Myocyte (in vitro differentiated cells): ENCODE measurements at places on chromosomes 6 and 20. TPM values are rescaled to one million over a fixed set of nuclear protein-coding genes. Genes with fewer than 3 reads are reported as not detected.
A peak's percentile ranks its signal among the peaks of the same experiment; 100 is the strongest.

DNA sequence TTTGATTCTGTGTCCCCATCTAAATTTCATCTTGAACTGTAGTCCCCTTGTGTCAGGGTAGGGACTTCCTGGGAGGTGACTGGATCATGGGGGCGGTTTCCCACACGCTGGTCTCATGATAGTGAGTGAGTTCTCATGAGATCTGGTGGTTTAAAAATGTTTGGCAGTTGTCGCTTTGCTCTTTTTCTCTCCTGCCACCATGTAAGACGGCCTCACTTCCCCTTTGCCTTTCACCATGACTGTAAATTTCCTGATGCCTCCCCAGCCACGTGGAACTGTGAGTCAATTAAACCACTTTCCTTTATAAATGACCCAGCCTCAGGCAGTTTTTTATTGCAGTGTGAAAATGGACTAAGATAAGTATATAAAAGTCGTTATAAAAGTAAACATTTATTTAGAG lies 80.5 kb upstream of the SGK1 start:
- DNase-seq, result peak; percentile 19

GRCh38 chr20:50323777-50324775 lies 133.4 kb downstream of the CEBPB start:
- no peak for DNase-seq

DNA sequence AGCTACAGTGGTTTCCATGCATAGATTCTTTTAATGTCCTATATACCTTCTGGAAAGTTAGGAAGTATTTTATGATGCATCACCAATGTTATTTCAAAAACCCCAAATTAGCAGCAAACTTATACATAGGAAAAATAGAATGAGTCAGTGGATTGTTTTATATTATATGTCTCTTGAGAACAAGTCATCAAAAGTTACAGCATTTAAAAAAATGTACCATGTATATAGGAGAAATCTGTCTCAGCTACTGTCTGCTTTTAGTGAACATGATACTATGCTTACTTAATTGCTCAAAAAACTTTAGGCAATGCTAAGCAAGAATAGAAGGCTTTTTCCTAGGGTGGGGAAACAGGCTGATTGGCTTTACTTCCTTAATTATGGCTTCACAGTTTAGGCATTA lies 365.3 kb downstream of the SAMD5 start:
- DNase-seq, result no peak

- no peak for DNase-seq
Measured at GRCh38 chr6:79512014-79512413, 25.2 kb downstream of the LCA5 start.

The CTCFL gene
- not detected in 2 replicates for total RNA-seq
